SJSA1 (cell line): ENCODE measurements at places on chromosomes 11 and 22. TPM values are rescaled to one million over a fixed set of nuclear protein-coding genes. Genes with fewer than 3 reads are reported as not detected.
A peak's percentile ranks its signal among the peaks of the same experiment; 100 is the strongest.

- peak; percentile 47 for DNase-seq
- peaks cover 16% of the 10 kb centered on the region for H3K4me1 ChIP-seq
- no peak overlapping the region for H3K4me3 ChIP-seq
- no peak overlapping the region for H3K27ac ChIP-seq
- no peaks in the 10 kb centered on the region for H3K36me3 ChIP-seq
Observed at GRCh38 chr11:112523477-112523876, 262.8 kb upstream of the PLET1 start.

Gene MAPK11
- 1.3 and 2.2 TPM in 2 replicates for total RNA-seq

- H3K36me3 ChIP-seq = peaks cover 21% of the 10 kb centered on the region; the same call in 1 of the 2 replicates
- H3K27ac ChIP-seq = no peak overlapping the region
- H3K4me3 ChIP-seq = no peak overlapping the region
- peaks cover 22% of the 10 kb centered on the region for H3K4me1 ChIP-seq
Observed at GRCh38 chr22:45583504-45583903, 80.8 kb downstream of the FBLN1 start.

Gene SYT12
- total RNA-seq = 0.13 and 0.29 TPM in 2 replicates

GRCh38 chr11:14852571-14853177 lies 39.4 kb downstream of the CYP2R1 start:
- no peak overlapping the region for H3K27ac ChIP-seq
- H3K36me3 ChIP-seq = no peaks in the 10 kb centered on the region
- H3K4me3 ChIP-seq = no peak overlapping the region
- no peak for DNase-seq
- H3K4me1 ChIP-seq = no peaks in the 10 kb centered on the region

Gene MCHR1
- not detected in 2 replicates for total RNA-seq

DNA sequence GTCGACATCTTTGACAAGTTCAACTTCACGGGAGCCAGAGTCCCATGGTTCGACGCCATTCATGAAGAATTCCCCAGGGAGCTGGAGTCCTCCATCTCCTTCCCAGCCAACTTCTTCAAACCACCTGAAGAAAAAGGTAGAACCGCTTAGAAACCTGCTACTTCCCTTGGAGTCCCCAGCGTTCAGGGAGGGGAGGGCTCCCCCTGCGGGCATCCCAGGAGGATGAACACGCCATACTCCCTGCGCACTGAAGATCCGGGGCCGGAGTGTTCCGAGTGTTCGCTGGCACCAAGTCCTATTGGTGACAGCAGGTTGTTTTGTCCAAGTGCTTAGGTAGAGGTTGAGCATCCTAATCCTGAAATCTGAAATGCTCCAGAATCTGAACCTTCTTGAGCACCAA lies 51.7 kb upstream of the PRODH start:
- H3K27ac ChIP-seq = no peak overlapping the region
- no peaks in the 10 kb centered on the region for H3K36me3 ChIP-seq
- H3K4me3 ChIP-seq = no peak overlapping the region
- peaks cover 13% of the 10 kb centered on the region for H3K27me3 ChIP-seq

DNA sequence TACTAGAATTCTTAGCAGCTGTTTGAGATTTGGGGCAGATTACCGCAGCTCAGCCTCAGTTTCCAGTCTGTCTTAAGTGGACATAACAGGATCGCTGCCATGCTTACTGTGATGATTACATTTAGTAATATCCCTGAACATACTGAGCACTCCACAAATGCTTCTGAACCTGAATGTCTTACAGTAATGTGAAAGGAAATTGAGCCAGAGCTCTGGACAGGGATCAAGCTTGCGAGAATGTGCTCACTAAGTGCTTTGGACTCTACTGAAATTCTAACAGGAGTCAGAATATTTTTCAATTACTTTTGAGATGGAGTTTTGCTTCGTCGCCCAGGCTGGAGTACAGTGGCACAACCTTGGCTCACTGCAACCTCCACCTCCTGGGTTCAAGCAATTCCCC lies 118.6 kb upstream of the RASSF10 start:
- H3K4me3 ChIP-seq = no peak overlapping the region
- H3K36me3 ChIP-seq = peaks cover 38% of the 10 kb centered on the region
- no peak overlapping the region for H3K27ac ChIP-seq
- H3K27me3 ChIP-seq = no peaks in the 10 kb centered on the region
- no peak for DNase-seq

DNA sequence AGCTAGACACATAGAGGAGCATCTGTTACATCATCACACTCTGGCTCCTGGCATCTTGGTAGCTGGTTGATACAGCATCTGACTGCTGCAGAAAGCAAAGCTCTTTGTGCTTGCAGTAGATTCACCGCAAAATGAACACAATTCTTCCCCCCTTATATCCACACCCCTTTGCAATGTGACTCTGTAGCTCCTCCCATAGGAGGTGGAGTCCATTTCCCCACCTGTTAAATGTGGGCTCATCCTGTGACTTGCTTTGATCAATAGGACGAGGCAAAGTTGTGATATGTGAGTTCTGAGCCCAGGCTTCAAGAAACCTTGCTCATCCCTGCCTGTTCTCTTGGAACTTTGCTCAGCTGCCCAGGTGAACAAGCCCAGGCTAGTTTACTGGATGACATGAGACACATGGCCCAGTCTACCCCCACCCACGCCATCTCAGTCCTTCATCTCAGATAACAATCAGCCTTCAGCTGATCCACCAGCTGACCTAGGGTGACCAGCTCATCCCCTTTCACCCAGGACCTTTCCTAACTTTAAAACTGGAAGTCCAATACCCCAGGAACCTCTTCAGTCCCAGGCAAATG lies 272.2 kb downstream of the TENM4 start:
- no peak for DNase-seq
- no peaks in the 10 kb centered on the region for H3K27me3 ChIP-seq
- H3K4me3 ChIP-seq = no peak overlapping the region
- H3K36me3 ChIP-seq = no peaks in the 10 kb centered on the region

Gene KRTAP5-8
- not detected in 2 replicates for total RNA-seq

GRCh38 chr22:38706101-38706900 lies 557 bp downstream of the GTPBP1 start:
- no peaks in the 10 kb centered on the region for H3K27me3 ChIP-seq
- H3K4me3 ChIP-seq = peak overlapping the region; percentile 90
- peaks cover 30% of the 10 kb centered on the region for H3K36me3 ChIP-seq
- DNase-seq = no peak
- H3K4me1 ChIP-seq = peaks cover 21% of the 10 kb centered on the region
- peak overlapping the region; percentile 75 for H3K27ac ChIP-seq

- peaks cover 25% of the 10 kb centered on the region for H3K27me3 ChIP-seq
- H3K36me3 ChIP-seq = no peaks in the 10 kb centered on the region
Observed at GRCh38 chr22:38937036-38937435, 20.4 kb upstream of the APOBEC3A start.

- H3K4me3 ChIP-seq = no peak overlapping the region
- peaks cover 7% of the 10 kb centered on the region; the same call in 1 of the 2 replicates for H3K36me3 ChIP-seq
- H3K27me3 ChIP-seq = no peaks in the 10 kb centered on the region
- DNase-seq = no peak
- peak overlapping the region; percentile 30 for H3K27ac ChIP-seq
Observed at GRCh38 chr22:23243006-23243573, 62.8 kb downstream of the BCR start.

Gene PDE2A
- total RNA-seq = not detected in 2 replicates

- H3K27ac ChIP-seq = no peak overlapping the region
- H3K4me1 ChIP-seq = no peaks in the 10 kb centered on the region
- H3K27me3 ChIP-seq = no peaks in the 10 kb centered on the region
- H3K4me3 ChIP-seq = no peak overlapping the region
Observed at GRCh38 chr22:49530671-49531367, 296.9 kb downstream of the BRD1 start.

Gene GALR3
- total RNA-seq = not detected in 2 replicates

Gene MYOD1
- not detected in 2 replicates for total RNA-seq

Gene CLNS1A
- 71.7 and 81.5 TPM in 2 replicates for total RNA-seq

Gene LRRC74B
- not detected in 2 replicates for total RNA-seq

Gene CD3D
- not detected in 2 replicates for total RNA-seq

DNA sequence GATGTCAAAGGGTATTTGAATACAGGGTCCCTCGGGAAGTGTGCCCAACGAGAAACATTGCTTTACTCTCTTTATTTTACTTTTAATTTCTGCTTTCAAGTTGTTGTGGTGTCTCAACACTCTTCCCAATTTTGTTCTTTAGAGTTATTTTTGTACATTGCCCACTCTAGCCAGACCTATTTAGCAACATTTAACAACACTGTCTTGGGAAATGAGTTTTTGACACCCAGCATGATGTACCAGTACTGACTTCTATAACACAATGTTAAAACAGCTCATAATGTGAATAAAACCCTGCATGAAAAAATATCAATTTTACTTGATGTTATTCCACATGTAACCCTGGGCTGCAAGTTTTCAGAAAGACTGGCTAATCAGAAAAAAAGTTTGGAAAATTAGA lies 350.2 kb upstream of the PITPNB start:
- no peaks in the 10 kb centered on the region for H3K36me3 ChIP-seq
- H3K4me1 ChIP-seq = no peaks in the 10 kb centered on the region
- no peak overlapping the region for H3K27ac ChIP-seq
- no peak for DNase-seq
- H3K4me3 ChIP-seq = no peak overlapping the region
- no peaks in the 10 kb centered on the region for H3K27me3 ChIP-seq

Gene PNPLA5
- total RNA-seq = not detected in 2 replicates

DNA sequence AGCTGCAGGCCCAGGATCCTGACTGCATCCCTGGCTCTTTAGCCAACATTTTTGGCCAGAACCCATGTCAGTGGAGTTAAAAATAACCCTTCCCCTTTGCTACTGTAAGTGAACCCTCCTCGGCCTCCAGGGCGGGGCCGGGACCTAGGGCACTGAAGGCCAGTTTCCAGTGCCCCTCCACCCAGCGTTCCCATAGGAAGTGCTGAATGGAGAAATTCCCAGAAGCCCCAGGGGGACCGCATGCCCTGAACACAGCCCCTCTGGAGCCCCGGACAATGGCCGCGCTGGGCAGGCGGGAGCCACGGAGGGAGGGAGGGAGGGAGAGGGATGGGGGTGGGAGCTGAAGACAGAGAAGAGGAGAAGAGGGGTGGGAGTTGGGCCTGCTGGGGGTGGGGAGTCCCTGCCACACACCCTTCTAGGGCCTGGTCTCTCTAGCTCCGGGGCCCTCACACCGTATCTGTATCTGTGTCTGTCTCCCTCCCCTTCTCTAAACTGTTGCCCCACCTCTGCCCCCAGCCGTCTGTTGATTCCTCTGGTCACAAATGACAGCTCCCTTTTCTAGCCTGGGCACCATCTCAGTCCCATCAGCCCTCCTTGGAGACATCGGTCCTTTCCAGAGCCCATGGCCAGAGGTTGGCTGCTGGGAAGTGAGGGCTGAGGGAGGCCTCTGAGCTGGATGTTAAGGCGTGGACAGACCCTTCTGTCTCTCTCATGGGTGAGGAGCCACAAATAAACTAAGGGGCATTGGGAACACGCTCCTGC lies 10.9 kb downstream of the PDGFB start:
- peaks cover 29% of the 10 kb centered on the region for H3K4me1 ChIP-seq
- no peak for DNase-seq
- no peaks in the 10 kb centered on the region for H3K36me3 ChIP-seq
- H3K4me3 ChIP-seq = no peak overlapping the region
- no peaks in the 10 kb centered on the region for H3K27me3 ChIP-seq

GRCh38 chr22:38286915-38287669 lies 14.3 kb upstream of the TMEM184B start:
- no peak overlapping the region for H3K4me3 ChIP-seq
- no peak overlapping the region for H3K27ac ChIP-seq
- H3K27me3 ChIP-seq = no peaks in the 10 kb centered on the region
- peaks cover 10% of the 10 kb centered on the region for H3K4me1 ChIP-seq

GRCh38 chr11:21912285-21912684 lies 280.6 kb upstream of the ANO5 start:
- no peak overlapping the region for H3K4me3 ChIP-seq
- DNase-seq = no peak
- H3K27me3 ChIP-seq = no peaks in the 10 kb centered on the region
- H3K36me3 ChIP-seq = no peaks in the 10 kb centered on the region
- H3K27ac ChIP-seq = no peak overlapping the region
- H3K4me1 ChIP-seq = no peaks in the 10 kb centered on the region

Gene HOATZ
- not detected in 2 replicates for total RNA-seq

DNA sequence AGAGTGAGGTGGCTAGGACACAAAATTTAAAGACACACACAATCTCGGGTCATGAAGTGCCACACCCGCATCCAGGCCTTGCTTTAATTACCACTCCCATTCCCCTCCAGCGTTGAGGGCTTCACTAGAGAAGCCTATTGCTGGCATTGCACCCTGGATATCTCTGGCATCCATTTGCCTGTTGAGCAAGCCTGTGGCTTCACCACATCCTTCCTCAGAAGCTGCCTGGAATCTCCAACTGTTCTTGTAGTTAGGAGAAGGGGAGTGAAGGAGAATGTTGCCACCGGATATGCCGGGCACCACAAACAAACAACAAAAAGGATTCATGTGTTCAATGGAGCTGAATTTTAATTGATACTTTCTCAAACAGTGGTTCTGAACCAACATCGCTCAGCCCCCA lies 34.4 kb upstream of the RCN1 start:
- H3K27ac ChIP-seq = no peak overlapping the region
- no peaks in the 10 kb centered on the region for H3K36me3 ChIP-seq
- no peak for DNase-seq

GRCh38 chr11:67453816-67454732 lies 1.1 kb upstream of the CABP4 start:
- no peaks in the 10 kb centered on the region for H3K4me1 ChIP-seq
- no peak for DNase-seq
- H3K4me3 ChIP-seq = no peak overlapping the region
- H3K36me3 ChIP-seq = no peaks in the 10 kb centered on the region
- H3K27me3 ChIP-seq = no peaks in the 10 kb centered on the region; the same call in 1 of the 2 replicates

Gene KCNJ4
- total RNA-seq = not detected in 2 replicates

Gene MICALL1
- 37.8 and 61.1 TPM in 2 replicates for total RNA-seq

DNA sequence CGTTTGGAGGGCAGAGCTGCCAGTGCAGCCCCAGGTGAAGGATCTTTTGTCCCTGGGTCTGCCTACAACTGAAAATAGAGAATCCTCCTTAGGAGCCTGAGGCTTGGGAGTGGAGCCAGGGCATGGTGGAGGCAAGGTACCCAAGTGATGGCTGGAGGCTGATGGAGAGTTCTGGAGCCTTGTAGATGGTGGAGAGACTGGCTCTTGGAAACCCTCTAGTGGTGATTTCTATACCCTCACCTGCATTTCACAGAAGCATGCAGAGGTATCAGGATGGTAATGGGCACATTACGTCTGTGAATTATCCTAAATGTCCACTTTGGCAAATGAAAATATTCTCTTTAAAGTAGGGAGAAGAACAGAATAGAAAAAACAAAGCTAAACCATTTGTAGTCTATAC lies 44.4 kb downstream of the INSC start:
- no peak for DNase-seq
- no peaks in the 10 kb centered on the region for H3K27me3 ChIP-seq
- H3K36me3 ChIP-seq = no peaks in the 10 kb centered on the region
- H3K27ac ChIP-seq = no peak overlapping the region
- H3K4me1 ChIP-seq = peaks cover 20% of the 10 kb centered on the region
- H3K4me3 ChIP-seq = no peak overlapping the region

GRCh38 chr22:45473626-45474237 lies 29.0 kb upstream of the FBLN1 start:
- no peaks in the 10 kb centered on the region for H3K36me3 ChIP-seq
- H3K27ac ChIP-seq = no peak overlapping the region
- peaks cover 46% of the 10 kb centered on the region for H3K4me1 ChIP-seq
- H3K4me3 ChIP-seq = no peak overlapping the region

GRCh38 chr22:26675687-26676268 lies 18.4 kb downstream of the MIAT start:
- H3K36me3 ChIP-seq = peaks cover 5% of the 10 kb centered on the region
- no peak for DNase-seq
- peaks cover 36% of the 10 kb centered on the region for H3K4me1 ChIP-seq
- H3K27me3 ChIP-seq = no peaks in the 10 kb centered on the region

GRCh38 chr11:34411791-34412190 lies 26.9 kb upstream of the CAT start:
- H3K4me1 ChIP-seq = no peaks in the 10 kb centered on the region
- DNase-seq = no peak
- H3K4me3 ChIP-seq = no peak overlapping the region
- H3K36me3 ChIP-seq = no peaks in the 10 kb centered on the region
- H3K27me3 ChIP-seq = peaks cover under 1% of the 10 kb centered on the region; the same call in 1 of the 2 replicates
- H3K27ac ChIP-seq = no peak overlapping the region

Gene SCO2
- 2.0 and 6.3 TPM in 2 replicates for total RNA-seq
